Effector CD8-positive, alpha-beta T cell (primary cell): ENCODE measurements at places on chromosomes 6 and 20.

DNA sequence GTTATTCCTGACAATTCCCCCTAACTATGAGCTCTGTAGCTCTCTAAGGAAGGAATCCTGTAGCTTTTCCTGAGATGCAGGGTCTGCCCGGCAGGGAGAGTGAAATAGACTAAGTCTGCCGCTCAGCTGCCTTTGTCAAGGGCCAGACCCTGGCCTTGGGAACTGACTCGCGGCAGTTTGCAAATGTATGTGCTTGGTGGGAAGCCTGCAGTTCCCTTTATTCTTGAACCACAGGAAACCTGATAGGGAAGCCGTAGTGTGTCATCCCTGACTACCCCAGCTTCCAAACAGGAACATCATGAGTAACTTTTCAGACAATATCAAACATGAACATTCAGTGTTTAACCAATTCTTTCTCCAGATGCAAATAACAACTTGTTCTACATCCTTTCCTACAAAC lies 78.7 kb upstream of the IFNGR1 start:
- no peak for DNase-seq

- DNase-seq = no peak
Observed at GRCh38 chr6:108027594-108027993, 46.9 kb downstream of the OSTM1 start.

GRCh38 chr6:75437421-75437891 lies 56.1 kb downstream of the FILIP1 start:
- no peak for DNase-seq

- no peak for DNase-seq
Observed at GRCh38 chr6:146389740-146390139, 153.9 kb upstream of the RAB32 start.

DNA sequence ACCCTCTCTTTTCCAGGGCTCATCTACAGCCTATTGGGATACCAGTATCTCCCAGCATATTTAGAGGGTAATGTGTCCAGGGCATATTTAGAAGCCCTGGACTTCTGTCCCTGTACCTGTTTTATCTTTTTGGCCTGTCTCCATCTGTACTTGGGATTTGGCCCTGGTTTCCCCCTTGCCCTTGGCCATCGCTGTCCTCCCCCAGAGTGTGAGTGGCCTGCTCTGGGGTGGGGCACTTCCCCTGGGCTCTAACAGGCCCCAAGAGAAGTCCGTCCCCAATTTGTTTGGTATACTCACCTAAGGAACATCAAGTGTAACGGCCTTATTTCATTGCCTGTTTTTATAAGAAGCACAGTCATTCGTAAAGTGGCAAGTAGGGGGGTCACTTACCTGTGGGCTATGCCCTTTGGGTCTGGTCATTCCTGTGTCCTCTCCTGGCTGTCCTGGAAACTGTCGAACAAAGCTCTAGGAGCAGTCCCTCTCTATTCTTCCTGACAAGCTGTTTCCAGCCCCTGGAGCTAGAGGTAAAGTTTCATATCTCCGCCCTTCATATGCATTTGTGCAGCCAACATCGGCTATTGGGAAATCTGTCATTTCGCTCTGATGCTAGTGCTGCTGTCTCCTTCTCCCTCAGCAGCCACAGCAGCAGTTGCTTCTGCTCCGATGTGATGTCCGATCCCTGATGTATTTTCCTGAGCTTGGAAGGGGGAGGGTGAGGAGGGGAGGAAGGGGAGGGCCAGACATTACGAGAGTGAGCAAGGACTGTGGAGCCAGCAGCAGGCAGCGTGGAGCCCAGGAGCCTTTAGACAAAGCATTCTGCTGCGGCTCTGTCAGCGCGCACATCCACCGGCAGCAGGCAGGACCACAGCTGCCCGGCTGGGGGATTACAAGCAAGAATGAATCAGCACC lies 83.4 kb downstream of the TCP11 start:
- DNase-seq = no peak

DNA sequence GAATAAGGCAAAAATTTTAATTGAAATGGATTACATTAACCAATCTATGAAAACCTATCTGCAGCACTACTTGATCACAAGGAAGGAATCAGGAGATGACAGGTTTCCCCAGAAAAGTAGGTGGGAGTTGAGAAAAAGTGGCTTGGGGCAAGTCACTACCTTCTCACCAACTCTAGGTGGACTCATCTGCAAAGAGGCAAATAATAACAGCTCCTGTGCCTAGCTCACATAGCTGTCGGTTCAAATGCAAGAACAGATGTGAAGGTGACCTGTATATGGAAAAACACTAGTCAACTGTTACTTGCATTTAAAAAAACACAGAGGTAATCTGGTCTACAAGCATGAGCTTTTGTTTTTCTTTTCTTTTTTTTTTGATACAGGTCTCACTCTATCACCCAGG lies 67.2 kb downstream of the POPDC3 start:
- DNase-seq = no peak

- DNase-seq = no peak
Observed at GRCh38 chr20:34437330-34437986, 74.4 kb downstream of the ITCH start.

GRCh38 chr6:44073612-44074438 lies 53.4 kb downstream of the MRPL14 start:
- no peak for DNase-seq

DNA sequence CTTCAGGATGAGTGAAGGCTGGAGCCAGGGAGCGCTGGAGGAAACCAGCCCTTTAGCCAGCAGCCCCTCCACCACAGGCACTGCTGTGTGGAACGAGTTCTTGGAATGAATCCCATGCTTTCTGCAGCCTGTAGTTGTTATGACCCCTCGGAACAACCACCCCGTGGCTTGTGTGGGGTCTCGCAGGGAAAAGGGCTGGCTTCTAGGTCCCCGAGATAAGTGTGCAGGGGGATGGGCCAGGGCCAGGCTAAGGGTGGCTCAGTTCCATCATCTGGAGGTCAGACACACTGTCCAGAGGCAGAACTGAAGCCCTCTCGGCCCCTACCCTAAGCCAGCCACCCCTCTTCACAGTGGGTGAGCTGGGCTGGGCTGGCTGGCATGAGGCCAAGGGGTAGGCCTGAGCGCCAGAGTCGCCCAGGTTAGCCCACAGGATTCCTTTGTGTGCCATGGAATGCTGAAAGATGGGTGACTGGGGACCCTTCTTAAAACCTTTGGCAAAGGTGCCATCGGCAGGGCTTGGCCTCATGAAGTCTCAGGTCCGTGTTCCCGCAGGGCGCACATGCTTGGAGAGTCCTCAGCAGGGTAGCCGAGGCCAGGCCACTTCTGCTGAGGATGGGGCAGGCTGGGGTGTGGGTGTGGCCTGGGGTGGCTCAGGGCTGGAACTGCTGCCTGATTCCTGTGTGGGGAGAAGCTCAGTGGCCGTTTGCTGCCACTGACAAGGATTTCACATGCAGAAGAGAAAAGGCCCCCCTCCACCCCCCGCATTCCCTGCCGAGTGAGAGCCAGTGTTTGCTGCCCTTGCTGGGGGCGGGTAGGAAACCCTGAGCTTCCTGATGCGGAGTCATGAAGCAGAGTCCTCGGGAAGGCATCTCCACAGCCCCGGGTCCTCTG lies 24.6 kb downstream of the SPATA2 start:
- no peak for DNase-seq

- no peak for DNase-seq
Observed at GRCh38 chr20:63463400-63464288, 8.8 kb downstream of the KCNQ2 start.

DNA sequence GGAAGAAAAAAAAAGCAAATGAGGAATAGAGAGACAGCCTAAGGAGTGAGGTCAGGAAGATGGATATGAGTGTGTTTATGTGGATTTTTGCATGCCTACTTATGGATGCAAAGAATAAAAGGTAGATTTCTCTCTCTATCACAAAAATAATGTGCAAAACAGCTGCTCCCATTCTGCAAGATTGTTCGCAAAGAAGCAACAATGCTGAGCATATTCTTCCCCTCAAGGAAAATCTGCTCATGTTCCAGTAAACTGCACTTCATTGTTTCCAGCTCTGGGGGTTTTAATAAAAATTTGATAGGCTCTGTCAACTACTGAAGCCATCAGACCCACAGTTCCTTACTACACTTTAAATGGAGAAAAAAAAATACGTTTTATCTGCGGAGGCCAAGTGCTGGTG lies 177.3 kb downstream of the COL9A1 start:
- DNase-seq = no peak

DNA sequence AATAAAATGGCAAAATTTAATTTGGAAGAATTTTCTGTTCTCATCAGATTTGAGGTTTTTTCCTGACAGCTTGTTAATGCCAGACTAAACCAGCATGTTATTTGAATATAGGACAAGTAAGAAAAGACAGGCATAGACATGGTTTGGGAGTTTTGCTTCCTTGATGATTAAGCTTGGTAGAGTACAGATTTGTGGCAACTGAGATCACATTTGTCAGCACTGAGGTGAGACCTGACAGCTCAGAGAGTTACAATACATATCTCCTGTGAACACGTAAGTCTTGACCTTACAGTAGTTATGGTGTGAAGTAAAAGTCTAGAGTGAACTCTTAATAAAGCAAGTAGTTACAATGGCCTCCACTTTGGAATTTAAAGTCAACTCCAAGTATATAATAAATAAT lies 34.5 kb downstream of the CENPW start:
- DNase-seq = no peak

- DNase-seq = no peak
Observed at GRCh38 chr20:40547483-40548091, 141.4 kb downstream of the MAFB start.

GRCh38 chr20:45508068-45508886 lies 7.1 kb downstream of the SPINT3 start:
- no peak for DNase-seq

GRCh38 chr6:143038833-143039232 lies 21.9 kb upstream of the AIG1 start:
- DNase-seq = no peak
